Renal pelvis (tissue), 12 donors: ENCODE measurements at places on chromosomes 6 and 20. TPM values are rescaled to one million over a fixed set of nuclear protein-coding genes. Genes with fewer than 3 reads are reported as not detected.

TMEM74B gene
- 2.9 TPM for polyA plus RNA-seq

- DNase-seq: no peak
These were observed 13.4 kb downstream of the CAPN11 start for GRCh38 chr6:44171899-44172546.

- no peak for DNase-seq
These were observed 41.9 kb downstream of the MRS2 start for GRCh38 chr6:24444588-24444987.

GRCh38 chr6:6714118-6714897 lies 125.8 kb downstream of the LY86 start:
- no peak for DNase-seq

C6orf15 gene
- not detected for polyA plus RNA-seq

WFDC5 gene
- not detected for polyA plus RNA-seq

DNA sequence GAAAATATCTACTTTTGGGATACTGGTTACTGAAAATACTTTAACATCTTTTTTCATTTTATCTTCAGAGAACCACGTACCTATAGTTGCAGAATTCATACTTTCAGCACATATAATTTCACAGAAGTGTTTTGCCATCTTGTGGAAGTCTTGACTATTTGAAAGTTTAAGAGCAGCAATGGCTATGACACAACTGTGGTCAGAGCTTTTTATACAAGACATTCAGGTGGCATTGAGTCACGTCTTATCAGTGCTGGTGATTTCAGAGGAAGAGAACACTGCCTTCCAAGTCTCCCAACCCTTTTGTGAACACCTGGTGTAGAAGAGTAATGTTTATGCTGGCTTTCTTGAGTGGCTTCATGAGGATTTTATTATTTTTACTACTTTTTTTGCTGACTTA lies 171.6 kb downstream of the ARID1B start:
- no peak for DNase-seq
